Endothelial cell (in vitro differentiated cells): ENCODE measurements at places on chromosomes 16 and 17.

GRCh38 chr16:16027728-16028310, 78.4 kb downstream of the ABCC1 start:
- DNase-seq = peak; percentile 34

DNA sequence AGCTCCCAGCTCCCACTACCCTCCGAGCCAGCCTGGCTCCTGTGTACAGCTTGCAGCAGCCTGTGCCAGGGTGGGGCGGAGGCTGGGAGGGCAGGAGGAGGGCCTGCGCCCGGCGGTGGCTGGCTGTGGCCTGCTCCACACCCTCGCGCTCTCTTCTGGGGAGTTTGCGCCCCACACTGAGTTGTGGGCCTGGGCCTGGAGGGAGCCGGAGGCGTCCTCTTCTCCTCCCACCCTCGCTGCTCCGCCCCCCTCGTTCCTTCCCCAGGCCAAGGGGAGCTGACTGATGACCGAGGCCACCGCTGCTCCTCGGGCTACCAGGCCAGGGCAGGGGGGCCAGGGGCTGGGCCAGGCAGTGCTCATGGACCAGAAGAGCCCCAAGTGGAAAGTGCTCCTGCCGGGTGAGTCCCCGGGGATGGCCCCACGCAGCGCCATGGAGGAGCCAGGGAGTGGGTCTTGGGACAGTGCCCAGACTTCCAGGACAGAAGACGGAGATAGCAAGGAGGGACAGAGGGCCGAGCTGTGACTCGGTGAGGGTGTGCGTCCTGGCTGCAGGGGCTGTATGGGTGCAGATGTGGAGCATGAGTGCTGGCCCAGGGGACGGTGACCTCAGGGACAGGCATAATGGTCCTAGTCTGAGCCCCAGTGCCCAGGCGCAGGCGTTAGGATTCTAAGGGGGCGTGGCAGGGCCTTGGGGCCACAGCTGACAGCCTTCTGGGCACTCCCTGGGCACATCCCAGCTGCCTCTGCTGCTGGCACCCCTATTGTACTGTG, 242.1 kb upstream of the GSE1 start:
- DNase-seq = no peak

GRCh38 chr17:6059406-6059805, 10.8 kb upstream of the WSCD1 start:
- no peak for DNase-seq

DNA sequence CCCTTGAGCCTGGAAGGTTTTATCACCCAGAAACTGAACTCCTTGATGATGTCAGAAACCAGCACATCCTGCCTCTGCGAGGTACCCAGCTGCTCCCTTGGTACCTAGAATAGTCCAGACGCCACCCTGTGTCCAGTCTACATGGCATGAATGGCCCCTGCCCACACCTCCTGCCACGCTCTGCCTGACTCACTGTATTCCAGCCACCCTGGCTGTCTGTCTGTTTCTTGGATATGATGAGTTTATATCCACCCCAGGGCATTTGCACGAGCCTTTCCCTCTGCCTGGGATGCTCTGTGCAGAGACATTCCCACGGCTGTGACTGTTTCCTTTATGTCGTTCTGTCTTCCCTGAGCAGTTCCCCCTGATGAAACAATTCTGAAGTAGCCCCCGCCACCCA, 68.7 kb downstream of the CRISPLD2 start:
- no peak for DNase-seq

GRCh38 chr17:45888392-45888791, 6.0 kb upstream of the MAPT start:
- DNase-seq = no peak

DNA sequence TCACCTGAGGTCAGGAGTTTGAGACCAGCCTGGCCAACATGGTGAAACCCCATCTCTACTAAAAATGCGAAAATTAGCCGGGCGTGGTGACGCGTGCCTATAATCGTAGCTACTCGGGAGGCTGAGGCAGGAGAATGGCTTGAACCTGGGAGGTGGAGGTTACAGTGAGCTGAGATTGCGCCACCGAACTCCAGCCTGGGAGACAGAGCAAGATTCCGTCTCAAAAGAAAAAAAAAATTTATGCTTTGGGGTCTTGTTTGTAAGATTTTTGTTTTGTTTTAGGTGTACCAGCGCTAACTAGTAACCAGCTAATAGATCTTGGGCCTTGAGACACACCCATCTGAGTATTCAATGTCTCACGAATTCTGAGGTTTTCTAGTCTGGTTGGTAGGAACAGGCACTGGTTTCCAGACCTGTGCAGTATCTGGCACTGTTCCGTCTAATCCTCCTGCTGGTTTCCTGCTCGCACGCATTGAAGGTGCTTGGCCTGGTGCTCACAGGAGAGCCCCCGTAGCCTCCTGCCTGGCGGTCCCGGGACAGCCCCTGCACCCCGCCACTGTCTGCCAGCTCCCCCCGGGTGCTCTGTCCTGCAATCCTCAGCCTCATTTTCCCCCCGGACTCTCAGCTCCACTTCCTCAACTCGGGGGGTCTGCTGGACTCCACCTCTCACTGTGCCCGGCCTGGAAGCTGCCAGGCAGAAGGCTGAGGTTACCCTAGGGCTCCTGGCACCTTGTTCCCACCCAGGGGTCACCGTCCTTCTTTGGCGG, 10.6 kb upstream of the DUS1L start:
- no peak for DNase-seq

DNA sequence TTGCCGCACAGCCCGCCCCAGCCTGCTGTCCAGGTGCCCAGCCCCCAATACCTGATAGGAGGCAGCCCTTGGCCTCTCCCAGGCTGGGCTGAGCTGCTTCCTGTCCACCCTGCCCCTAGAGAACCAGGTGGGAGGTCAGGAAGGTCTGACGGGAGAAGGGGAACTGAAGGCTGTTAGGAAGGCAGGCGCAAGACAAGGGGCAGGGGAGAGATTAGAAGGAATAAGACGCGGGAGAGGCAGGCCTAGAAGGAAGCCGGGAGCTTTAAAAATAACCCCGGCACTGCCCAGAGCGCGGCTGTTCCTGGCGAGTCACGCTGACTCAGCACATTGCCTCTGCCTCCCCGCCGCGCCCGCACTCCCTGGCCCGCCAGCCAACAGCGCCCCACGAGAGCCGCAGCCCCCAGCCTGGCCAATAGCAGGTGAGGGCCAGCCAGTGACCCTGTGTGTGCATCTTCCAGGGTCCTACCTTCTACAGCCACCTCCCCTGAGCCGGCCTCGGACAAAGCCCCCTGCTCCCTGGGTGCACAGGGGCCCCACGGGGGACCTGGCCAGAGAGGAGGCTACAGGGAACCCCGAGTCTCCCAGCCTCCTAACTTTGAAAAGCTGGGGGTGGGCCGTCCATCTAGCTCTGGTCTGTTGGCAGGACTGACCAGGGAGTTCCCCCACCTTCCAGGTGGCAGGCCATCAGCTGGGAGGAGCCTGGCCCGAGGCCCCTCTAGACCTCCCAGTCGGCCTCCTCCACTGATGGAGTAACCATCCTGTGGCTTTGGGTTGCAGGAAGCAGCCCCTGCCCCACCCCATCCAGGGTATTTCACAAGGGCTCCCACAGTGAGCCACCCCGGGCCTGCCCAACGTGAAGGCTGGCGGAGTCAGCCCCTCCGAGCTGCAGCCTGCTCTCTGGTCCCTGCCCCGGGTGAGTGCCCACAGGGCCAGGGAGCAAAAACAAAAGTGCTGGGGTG, 4.0 kb downstream of the MAFG start:
- DNase-seq = peak; percentile 59

- no peak for DNase-seq
Observed at GRCh38 chr16:57071831-57072582, 20.4 kb upstream of the CPNE2 start.

DNA sequence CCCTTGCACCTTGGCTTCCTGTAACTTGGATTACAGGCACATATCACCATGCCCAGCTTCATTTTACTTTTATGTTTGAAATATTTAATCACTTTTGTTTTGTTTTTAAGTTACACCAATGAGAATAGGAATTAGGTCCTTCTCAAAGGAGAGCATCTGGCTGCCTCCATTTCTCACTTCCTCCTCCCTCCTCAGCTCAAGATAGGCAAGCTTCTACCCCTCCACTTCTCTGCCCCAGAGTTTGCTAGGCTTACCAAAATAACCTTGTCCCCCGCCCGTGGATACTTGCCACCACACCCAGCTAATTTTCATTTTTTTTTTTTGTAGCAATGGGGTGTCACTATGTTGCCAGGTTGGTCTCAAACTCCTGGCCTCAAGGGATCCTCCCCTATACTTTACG, 17.9 kb downstream of the GABARAPL2 start:
- DNase-seq = no peak

GRCh38 chr17:77106874-77107358, 33.9 kb upstream of the SEC14L1 start:
- no peak for DNase-seq

GRCh38 chr16:71218306-71218963, 12.1 kb downstream of the HYDIN start:
- DNase-seq = no peak

- DNase-seq = no peak
Observed at GRCh38 chr17:68594552-68594951, 6.6 kb downstream of the FAM20A start.

- no peak for DNase-seq
Observed at GRCh38 chr17:77555741-77556291, 402.7 kb upstream of the TNRC6C start.

GRCh38 chr17:43324205-43324893, 74.4 kb upstream of the ARL4D start:
- peak; percentile 33 for DNase-seq

DNA sequence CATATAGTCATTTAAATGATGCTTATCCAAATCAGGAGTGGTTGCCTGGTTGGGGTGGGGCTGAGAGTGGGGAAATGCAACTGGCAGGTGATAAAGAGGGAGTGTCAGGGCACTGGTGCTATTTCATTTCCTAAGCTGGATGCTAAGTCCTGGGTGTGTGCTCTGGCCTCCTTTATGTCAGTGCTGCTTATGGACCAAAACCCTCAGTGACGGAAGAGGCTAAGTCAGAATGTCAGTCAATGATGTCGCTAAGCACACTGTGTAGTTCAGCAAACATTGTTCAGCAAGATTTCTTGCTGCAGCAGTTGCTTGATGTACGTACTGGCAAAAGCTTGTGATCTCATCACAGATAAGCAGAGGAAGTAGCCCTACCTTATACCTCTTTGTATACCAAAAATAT, 16.4 kb upstream of the FLCN start:
- DNase-seq = no peak

DNA sequence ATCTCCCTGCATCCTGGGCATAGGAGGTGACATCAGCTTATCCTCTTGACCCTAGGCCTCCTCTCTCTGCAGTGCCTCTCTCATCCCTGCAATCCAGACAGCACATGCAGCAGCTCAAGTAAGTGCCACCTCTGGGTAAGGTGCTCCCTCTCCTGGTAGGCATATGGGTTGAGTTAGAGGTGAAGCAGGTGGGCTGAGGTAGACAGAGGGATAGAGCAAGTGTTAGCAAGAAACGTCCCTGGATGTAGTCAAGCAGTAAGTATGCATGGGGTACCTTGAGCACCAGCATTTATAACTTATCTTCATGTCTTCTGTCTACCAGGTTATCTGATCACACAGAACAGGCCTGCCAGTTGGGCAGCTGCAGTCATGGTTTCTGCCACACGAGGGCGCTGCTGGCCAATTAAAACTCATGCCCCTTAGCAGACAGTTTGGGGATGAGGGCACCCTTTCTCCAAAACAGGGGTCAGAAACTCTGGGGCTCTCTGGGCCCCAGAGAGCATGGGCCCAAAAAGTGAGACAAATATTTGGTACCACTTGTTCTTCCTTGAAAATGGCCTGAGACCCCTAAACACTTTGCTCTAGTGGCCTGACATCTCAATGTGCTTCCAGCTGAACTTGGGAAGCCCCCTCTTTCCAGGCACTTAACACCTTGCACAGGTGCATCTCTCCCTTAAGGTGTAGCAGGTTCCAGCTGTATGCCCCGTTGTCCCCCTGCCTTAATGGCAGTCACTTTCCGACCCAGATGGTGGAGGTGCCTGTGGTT, 59.8 kb downstream of the NEUROD2 start:
- DNase-seq = peak; percentile 77

GRCh38 chr16:86495756-86496261, 14.5 kb upstream of the FOXF1 start:
- no peak for DNase-seq

GRCh38 chr17:29342158-29342765, 47.9 kb upstream of the TAOK1 start:
- DNase-seq = no peak

DNA sequence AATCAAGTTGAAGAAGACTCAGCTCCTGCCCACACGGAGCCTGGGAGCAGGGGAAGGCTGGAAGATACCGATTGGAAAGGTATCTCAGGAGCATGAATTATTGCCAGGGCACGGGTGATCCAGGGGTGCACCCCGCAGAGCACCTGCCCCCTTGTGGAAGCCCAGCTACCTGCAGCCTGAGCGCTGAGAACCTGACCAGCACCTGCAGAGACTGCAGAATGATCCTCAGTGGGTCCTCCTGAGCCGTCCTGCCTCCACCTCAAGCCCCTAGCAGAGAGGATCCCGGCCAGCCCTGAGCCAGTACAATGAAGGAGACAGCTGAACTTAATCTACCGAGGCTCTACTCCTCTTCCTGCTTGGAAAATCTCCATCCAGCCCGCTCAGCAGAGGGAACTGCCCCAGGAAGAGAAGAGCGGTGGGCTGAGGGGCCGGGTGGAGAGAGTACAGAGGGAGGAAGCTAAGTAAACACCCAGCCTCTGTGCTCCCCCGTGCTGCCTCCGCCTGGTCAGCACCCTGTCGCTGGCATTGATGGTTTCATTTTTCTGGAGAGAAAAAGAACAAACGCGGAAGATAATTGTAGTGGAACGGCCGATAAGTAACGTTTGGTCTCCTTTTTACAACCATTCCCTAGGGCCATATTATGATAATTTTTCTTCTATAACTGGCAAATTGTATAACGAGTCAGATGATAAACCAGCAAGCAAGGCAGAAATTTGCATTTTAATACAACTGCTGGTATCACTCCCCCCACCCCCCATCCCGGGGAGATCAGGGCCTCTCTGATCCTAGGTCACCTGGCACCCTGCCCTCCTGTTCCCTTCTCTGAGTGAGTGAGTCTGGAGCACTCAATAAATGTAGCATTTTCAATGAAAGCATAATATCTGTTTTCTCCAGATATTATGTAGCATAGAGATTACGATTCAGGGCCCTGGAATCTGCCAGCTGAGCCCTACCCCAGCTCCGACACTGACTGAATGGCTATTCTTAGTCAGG, 204.5 kb upstream of the RPL38 start:
- peak; percentile 80 for DNase-seq

- no peak for DNase-seq
Observed at GRCh38 chr17:57480438-57481196, 224.3 kb downstream of the MSI2 start.

GRCh38 chr16:85018529-85019236, 7.3 kb upstream of the ZDHHC7 start:
- no peak for DNase-seq

- DNase-seq = no peak
Observed at GRCh38 chr17:38613981-38614779, 8.4 kb upstream of the SRCIN1 start.
